Left lung (tissue), 14 donors: ENCODE measurements at places on chromosomes 2 and 18.

- DNase-seq = no peak
Observed at GRCh38 chr2:112661656-112662305, 16.0 kb downstream of the SLC20A1 start.

GRCh38 chr2:236632295-236633218 lies 62.9 kb downstream of the ACKR3 start:
- no peak for DNase-seq

GRCh38 chr2:85810371-85811179 lies 56.8 kb downstream of the ATOH8 start:
- no peak for DNase-seq

DNA sequence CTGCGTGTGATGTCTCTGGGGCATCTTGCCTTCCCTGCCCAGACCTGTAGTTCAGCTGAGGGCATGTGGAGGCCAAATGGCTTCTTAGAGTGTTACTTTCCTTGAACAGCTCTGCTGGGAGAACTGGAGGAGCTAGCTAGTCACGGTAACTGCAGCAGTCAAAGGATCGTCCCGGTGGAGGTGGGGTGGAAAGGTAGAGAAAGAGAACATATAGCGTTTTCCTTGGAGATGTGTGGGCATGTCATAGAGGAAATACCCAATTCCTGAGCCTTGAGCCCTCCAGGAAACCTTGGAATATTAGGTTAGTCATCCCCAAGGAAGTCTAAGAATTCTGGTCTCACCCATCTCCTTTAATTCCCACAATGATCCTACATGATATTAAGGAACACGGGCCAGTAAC lies 33.5 kb upstream of the IL37 start:
- no peak for DNase-seq

- no peak for DNase-seq
Observed at GRCh38 chr2:184923751-184924150, 325.4 kb downstream of the ZNF804A start.

DNA sequence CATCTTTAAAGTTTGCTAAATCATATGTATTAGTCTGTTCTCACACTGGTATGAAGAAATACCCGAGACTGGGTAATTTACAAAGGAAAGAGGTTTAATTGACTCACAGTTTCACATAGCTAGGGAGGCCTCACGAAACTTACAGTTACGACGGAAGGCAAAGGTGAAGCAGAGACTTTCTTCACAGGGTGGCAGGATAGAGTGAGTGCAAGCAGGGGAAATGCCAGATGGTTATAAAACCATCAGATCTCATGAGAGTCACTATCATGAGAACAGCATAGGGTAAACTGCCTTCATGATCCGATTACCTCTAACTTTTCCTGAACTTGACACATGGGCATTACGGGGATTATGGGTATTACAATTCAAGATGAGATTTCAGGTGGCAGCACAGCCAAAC lies 1075.2 kb upstream of the NRXN1 start:
- DNase-seq = no peak
